ENCODE measurements at places on chromosomes 5 and 9.

GRCh38 chr5:180283026-180283615 is 8.8 kb downstream of the MAPK9 start:
- DNase-seq = no peak

GRCh38 chr5:174381241-174381640 is 335.7 kb downstream of the NSG2 start:
- no peak for DNase-seq

GRCh38 chr5:178688551-178688950 is 41.9 kb downstream of the ZNF354A start:
- no peak for DNase-seq

- DNase-seq = no peak
These were observed 25.3 kb upstream of the RECK start for GRCh38 chr9:36011379-36011778.

- DNase-seq = no peak
These were observed 19.8 kb upstream of the PAX5 start for GRCh38 chr9:37053684-37054362.

DNA sequence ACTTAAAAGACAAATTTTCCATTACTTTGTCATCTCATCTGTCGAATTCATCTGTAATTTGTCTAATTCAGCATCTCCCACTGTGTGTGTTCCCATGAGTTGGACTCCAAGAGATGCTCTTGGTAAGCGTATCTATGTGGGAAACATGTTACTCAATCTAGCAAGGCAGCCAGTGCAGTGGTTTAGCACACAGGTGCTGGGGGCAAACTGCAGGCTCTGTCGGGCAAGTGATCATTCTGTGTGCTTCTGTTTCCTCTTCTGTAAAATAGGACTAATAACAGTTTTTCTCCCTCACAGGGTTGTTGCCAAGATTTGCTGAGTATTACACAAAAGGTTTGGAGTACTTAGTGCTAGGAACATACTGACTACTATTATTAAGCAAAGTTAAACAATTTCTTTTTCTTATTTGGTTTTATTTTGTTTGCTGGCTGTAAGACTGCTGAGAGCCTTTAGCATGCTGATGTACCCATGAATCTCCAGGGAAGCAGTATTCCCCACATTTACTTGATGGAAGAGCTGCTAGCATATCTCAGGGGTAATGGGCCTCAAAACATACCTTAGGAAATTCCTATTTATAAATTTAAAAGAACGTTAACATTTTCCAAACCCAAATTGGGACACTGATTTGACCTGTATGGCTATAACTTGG is 709 bp upstream of the GAPT start:
- DNase-seq = no peak

DNA sequence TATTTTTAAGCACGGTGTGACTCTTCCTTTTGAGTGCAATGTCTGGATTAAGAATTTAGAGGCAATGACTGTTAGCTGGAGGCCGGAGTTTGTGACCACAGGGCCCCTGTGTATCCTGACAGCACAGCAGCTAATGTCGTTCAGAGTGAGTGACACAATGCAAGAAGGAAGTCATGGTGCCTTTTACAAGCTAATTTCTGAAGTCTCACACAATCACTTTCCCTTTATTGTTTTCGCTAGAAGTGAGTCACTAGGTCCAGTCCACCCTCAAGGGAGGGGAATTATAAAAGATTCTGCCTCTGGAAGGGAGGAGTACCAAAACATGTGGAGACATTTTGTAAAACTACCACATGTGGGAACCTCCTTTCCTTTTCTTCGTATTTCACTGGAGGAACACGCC is 185.5 kb upstream of the FGF10 start:
- no peak for DNase-seq

DNA sequence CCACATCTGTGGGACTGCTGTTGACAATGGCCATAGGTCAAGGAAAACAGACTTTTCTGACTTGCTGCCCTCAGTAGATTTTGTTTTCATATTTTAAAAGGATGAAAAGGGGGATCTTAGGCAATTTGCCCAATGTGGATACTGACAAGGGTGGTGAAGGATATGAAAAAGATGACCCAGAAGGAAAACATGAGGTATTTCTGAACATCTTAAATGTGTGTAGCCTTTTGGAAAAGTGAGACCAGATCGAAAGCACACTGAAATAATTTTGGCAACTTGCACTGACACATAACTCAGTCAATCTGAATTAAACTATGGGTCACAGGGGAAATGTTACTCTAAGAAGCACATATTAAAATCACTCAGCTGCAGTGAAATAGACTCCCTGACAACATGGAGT is 1793.0 kb upstream of the ACO1 start:
- DNase-seq = no peak

DNA sequence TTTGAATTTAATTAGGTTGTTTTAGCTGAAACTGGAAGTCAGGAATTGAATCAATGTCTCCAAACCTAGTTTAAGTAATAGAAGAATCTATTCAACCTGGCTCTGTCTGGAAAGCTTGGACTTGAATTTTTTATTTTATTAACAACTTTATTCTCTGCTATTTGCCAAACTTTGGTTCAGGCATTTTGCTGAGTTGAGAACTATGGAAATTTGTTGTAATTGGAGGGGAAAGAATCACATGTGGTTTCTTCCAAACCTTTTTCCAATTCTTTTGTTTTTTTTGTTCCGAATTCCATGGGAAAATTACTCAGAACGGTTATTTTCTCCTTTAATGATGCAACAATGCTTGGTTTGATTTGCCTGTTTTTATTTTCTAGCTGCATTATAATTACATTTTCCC is 98.2 kb upstream of the RPS23 start:
- no peak for DNase-seq

- no peak for DNase-seq
These were observed 84.4 kb downstream of the C9orf152 start for GRCh38 chr9:110123341-110124095.

DNA sequence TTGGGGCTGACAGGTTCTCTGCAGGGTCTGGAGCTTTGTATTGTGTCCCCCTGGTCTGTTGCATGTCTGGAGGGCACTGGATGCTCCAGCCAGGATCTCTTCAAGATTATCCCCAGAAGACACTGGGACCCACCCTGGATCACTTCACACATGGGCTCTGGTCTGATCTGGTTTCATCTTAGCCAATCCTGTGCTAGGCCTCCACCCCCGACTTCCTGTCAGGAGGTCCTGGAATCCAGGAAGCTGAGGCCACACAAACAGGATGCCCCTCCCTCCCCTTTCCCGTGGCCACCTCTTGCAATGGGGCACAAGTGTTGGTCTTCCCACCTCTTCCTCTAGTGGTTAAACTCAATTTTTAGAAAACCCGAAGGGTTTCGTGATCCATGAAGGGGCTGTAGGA is 242.6 kb upstream of the MVB12B start:
- no peak for DNase-seq

GRCh38 chr9:129464972-129465833 is 155.7 kb downstream of the C9orf50 start:
- peak; percentile 71 for DNase-seq

- peak; percentile 23 for DNase-seq
These were observed 427.8 kb downstream of the BNC2 start for GRCh38 chr9:16442622-16443021.

- DNase-seq = no peak
These were observed 43.7 kb downstream of the OR2V1 start for GRCh38 chr5:181087309-181087708.

GRCh38 chr5:51273021-51273420 is 110.2 kb upstream of the ISL1 start:
- DNase-seq = no peak

DNA sequence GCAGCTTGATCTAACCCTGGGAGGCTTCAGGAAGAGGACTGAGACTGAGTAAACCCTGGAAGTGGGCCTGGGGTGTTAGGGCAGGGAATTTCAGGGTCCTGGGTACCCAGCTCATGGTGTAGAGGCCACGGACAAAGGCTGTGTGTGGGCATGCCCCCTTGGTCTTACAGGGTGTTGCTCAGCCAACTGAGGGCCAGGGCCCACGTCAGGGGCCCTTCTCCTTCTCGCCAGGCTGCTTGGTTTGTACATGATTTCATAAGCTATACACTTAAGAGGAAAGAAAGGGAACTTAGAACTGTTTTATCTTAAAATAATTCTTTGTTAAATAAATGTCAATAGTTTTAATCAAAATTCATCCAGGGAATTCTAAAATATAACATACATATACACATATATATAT is 95.4 kb downstream of the TLE4 start:
- DNase-seq = no peak

DNA sequence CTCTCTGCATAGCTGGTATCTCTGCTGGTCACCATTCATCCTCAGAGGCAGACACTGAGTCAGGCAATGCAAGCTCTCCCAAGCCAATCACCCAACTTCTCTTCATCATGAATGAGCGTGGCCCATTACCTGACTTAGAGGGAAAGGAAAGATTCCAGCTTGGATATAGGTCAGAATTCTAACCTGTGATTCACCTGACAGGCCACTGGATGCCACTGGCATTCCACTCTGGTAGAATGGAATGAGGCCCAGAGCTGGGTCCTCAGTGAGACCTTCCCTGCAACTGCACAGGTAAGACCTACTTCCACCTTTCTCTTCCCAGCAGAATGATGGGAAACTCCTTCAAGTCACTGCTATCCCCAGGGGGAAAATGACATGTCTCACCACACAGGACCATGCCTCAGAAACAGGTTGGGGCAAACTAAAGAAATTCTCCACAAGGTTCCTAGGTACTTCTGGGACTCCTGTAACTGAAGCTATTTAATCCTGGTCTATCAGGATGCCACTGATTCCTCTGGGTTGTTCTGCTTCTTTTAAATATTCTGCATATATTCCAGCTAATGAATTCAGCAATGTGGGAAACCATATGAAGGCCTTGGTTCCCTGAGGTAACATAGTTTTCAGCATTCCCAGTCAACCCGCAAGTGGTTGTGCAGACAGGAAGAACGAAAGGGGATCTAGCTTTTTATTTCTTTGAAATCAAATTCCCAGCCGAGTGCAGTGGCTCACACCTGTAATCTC is 62.0 kb downstream of the SUSD1 start:
- no peak for DNase-seq

- DNase-seq = no peak
These were observed 211.5 kb upstream of the GAS1 start for GRCh38 chr9:87158765-87159164.

DNA sequence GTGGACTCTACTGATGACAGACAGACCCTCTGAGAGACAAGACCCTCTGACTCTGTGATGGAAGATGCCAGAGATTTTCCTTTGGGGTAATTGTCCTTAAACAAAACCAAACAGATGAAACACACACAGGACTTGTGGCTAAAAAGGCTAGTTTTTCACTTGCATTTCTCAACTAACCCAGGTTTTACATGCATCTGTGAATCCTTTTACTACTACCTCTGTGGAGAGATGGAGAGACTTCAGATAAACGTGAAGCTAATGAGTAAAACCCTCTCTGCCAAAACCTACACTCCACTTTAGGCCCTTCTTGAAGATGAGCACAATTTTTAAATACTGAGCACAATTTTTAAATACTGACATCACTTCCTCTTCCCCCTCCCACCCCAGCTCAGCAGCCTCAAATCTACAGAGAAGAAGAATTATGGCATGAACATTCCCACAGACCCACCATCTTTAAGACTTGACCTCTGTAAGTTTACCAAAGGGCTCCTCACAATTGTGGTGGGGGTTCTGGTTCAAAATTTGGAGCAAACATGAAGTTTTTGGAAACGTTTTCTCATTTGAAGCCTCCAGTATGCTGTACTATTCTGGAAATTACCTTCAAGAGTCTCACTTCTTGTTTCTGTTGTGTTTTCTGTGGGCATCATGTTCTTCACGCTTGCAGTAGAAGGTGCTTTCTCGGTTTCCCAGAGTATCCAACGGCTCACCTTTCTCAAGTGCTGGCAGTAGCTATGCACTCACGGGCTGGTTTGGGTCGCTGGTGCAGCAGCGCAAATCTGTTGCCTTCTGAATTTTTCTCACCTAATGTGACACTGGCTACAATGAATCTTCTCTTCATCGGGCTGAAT is 42.7 kb downstream of the ACER2 start:
- DNase-seq = no peak

DNA sequence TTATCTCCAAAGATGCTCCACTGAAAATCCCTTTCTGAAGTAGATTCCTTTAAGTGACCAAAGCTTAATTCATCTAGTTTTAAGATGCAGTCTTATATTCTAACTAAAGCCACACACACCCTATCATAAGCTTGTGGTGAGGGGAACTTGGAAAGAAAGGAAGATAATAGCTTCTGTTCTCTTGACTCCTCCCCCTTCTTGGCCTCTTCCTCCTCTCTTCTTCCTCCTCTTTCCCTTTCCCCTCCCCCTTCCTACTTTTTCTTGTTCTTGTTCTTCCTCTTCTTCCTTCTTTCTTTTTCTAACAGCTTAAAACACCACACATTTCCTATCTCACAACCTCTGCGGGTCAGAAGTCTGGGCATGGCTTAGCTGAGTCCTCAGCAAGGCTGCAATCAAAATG is 23.5 kb downstream of the IL7R start:
- DNase-seq = no peak

DNA sequence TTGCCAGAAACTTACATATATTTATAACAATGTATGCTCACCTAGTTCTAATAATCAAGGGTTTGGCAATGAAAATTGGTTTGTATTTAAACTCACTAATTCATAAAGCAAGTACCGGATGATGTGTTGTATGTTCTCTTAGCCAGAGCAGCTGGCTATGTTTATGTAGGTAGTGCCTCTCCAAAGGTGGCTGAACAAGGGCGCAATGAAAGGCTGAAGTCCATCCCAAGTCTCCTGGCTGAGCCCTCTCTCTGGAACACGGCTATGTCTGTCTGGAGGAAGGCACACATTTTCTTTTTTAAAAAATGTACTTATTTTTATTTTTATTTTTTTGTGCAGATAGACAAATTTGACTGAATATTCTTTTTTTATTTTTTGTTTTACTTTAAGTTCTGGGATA is 141.2 kb upstream of the DAB2 start:
- DNase-seq = no peak

- DNase-seq = no peak
These were observed 47.3 kb downstream of the RASGEF1C start for GRCh38 chr5:180161420-180162303.

DNA sequence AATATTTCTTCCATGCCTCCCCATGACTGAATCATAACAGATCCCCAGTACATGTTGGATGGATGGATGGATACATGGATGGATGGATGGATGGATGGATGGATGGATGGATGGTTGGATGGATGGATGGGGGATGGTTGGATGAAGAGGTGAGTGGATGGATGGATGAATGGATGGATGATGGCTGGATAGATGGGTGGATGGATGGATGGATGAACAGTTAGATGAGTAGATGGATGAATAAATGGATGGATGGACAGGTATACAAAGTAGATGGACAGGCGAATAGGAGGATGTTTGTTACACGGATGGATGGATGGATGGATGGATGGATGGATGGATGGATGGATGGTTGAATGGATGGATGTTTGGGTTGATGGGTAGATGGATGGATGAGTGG is 120.0 kb upstream of the HAND1 start:
- DNase-seq = no peak

- no peak for DNase-seq
These were observed 60.6 kb upstream of the AFAP1L1 start for GRCh38 chr5:149210968-149211490.

- no peak for DNase-seq
These were observed 53.7 kb upstream of the EXOC3 start for GRCh38 chr5:389197-389821.
